Ascending aorta (tissue), 2 donors: ENCODE measurements at places on chromosomes 6 and 20. TPM values are rescaled to one million over a fixed set of nuclear protein-coding genes. Genes with fewer than 3 reads are reported as not detected.

GRCh38 chr20:55778796-55779195 is 226.5 kb downstream of the CBLN4 start:
- no peak overlapping the region for H3K4me3 ChIP-seq
- DNase-seq: no peak
- H3K36me3 ChIP-seq: no peaks in the 10 kb centered on the region
- no peaks in the 10 kb centered on the region for H3K27me3 ChIP-seq

DNA sequence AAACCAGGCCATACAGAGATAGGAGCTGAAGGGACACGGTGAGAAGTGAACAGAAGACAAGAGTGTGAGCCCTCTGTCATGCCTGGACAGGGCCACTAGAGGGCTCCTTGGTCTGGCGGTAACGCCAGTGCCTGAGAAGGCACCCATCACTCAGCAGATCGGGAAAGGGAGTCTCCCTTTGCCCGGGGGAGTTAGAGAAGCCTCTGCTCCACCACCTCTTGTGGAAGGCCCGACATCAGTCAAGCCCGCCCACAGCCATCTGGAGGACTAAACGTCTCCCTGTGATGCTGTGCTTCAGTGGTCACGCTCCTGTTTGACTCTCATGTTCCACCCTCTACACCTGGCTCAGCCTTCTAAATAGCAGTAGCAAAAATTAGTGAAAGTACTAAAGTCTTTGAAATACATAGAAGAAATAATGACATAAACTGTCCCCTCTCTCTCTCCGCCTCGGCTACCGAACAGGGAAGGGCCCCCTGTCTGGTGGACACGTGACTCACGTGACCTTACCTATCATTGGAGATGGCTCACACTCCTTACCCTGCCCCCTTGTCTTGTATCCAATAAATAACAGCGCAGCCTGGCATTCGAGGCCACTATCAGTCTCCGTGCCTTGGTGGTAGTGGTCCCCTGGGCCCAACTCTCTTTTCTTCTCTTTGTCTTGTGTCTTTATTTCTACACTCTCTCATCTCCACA is 66.7 kb downstream of the RPP21 start:
- no peak for DNase-seq
- no peaks in the 10 kb centered on the region for H3K4me1 ChIP-seq

Gene GNRH2
- not detected for total RNA-seq

Gene CYP39A1
- 1.4 TPM for total RNA-seq
